Left colon (tissue), 2 donors: ENCODE measurements at places on chromosomes 1 and 21. TPM values are rescaled to one million over a fixed set of nuclear protein-coding genes. Genes with fewer than 3 reads are reported as not detected.

SPRR2E gene
- total RNA-seq = not detected

UBE2U gene
- total RNA-seq = not detected

ZMYND12 gene
- 2.4 TPM for total RNA-seq

- no peak for DNase-seq
Observed at GRCh38 chr1:176101951-176102642, 105.0 kb downstream of the COP1 start.

GRCh38 chr1:209527993-209528717, 55.4 kb upstream of the CAMK1G start:
- no peak for DNase-seq

DNA sequence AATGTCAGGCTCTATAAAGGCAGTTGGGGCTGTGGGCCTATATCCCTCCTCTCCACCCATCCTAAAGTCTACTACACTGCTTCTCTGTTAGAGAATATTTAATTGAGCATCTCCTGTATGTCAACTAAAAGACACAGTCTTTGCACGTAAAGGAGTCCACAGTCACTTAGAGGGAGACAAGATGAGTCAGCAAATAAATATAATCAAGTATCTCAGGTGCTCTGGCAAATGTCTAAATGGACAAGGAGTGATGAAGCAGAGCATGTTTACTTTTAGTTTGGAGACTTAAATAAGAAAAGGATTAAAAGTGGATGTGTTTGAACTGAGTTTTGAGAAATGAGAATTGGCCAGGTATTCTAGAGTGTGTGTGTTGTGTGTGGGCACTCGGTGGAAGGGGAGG, 41.8 kb upstream of the RAP1A start:
- no peak for DNase-seq

SYCP1 gene
- not detected for total RNA-seq

DNA sequence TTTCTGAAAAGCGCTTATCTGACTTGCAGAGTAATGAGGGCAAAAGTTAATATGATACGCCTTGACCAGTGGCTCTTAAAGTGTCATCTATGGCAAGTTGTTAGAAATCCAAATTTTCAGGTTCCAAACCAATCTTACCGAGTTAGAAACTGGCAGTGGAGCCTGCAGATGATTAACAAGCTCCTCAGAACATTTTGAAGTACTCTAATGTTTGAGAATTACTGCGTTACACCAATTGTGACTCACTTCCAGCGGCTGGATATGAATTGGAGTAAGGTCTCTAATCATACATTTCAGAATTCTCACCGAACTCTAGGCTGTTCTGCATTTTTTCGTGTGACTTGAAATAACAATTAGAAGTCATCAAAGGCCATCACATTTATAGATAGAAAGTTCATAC, 73.5 kb upstream of the TMPRSS15 start:
- DNase-seq = no peak

GOLPH3L gene
- total RNA-seq = 71.3 TPM

HSPB7 gene
- total RNA-seq = 0.73 TPM

DNA sequence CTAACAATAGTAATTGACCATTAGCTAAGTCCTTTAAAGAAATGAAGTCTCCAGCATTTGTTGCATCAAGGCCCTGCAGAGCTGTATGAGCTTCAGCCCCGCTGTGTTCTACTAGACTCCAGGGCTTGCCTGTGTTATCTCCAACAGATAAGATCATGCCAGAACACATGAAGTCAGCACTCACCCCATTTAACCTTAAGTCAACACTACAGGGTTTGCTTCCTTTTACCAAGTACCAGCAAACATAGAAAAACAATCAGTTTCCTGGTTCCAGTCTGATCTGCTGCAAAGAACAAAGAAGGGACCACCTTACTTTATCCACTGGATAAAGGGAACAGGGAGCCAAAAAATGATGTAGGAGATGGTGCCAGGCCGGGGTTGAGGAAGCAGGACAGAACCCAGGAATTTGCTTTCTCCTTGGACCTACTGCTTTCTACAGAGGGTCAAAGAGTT, 41.3 kb upstream of the ENAH start:
- peak; percentile 14 for DNase-seq

- DNase-seq = no peak
Observed at GRCh38 chr1:217003355-217003754, 280.1 kb upstream of the ESRRG start.

C1QC gene
- 147 TPM for total RNA-seq

DNA sequence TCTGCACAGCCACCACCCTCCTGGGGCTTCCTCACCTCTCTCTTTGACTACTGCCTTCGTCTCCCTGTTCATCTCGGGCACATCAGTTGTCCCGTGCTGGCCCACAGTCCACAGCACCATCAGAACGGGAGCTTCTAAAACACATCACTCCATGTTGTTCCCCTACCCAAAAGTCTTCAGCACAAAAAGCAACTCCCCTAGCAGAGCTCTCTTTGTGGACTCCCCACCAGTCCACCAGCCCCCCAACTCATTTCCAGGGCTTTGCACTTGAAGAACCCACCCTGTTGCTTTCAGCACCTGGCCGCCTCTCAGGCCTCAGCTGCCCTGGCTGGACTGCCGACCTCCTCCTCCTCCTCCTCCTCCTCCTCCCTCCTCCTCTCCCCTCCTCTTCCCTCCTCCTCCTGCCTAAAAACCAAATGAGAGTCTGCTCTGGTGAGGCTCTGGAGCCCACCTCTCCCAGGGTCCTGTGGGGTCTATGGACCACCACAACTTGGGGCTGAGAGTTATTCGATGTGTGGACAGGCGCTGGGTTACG, 251.2 kb upstream of the VAMP3 start:
- DNase-seq = no peak

GRCh38 chr1:40939320-40940059, 40.0 kb upstream of the CTPS1 start:
- peak; percentile 12 for DNase-seq

- DNase-seq = peak; percentile 96
Observed at GRCh38 chr1:35641233-35641866, at the start of gene PSMB2. Gene PSMB2 (minus strand): TSS chr1:35641526. CDS start chr1:35641432, 94 bp downstream.

DNA sequence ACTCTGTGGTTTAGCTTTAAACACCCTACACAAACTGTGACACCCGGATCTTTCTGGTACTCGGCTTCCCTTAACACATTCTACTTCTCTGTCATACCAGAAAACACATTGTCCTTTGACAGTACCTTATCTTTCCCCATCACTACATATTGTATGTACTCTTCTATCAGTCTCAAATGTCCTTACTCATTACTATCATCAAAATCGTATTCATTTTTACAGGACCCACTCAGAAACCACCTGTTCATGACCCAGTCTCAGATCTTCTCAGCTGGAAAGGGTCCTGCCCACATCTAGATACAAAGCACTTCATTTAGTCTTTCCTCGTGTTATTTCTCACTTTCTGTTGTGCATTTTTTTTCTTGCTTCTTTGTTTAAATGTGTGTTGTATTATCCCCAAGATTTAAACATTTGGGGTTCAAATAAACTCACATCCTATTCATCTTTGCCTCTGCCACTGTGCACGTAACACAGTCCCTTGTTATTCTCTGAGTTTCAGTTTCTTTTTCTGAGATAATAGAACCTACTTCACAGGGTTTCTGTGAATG, 27.7 kb downstream of the CD34 start:
- no peak for DNase-seq

GPR25 gene
- total RNA-seq = not detected

DNA sequence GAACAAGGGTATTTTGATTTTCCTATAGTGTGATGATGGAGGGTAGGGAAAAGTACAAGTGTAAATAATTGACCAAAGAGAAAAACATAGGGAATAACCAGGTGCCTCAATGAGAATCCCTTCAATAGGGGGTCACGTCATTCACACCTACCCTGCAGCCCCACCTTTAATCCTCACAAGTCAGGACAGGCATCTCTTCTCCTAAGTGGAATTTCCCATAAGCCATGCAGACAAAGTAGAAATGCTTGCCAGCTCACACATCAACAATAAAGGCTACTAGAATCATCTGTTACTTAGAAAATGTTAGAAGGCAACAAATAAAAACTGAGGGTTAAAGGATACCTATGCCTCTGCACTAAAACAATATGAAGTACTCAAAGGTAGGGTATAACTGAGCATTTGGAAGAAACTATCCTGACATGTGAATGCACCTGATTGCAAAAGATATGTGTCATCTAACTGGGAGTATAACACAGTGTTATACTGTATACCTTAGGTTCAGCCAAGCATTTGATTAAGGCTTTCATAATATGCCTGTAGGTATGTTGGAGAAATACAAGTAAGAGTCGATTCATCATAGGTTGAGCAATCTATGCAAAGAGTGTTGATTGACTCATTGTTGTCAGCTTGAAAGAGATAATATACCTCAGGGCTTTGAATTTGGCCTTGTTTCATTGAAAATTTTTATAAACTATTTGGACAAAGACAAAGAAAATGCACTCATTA, 32.4 kb upstream of the ATP1A1 start:
- DNase-seq = no peak

TRIM58 gene
- total RNA-seq = 3.9 TPM
